ENCODE measurements at places on chromosomes 12 and 14.

GRCh38 chr12:67911789-67912188, 77.5 kb upstream of the IFNG-AS1 start:
- DNase-seq, result no peak

- no peak for DNase-seq
Observed at GRCh38 chr12:121568971-121569751, 11.7 kb downstream of the KDM2B start.

DNA sequence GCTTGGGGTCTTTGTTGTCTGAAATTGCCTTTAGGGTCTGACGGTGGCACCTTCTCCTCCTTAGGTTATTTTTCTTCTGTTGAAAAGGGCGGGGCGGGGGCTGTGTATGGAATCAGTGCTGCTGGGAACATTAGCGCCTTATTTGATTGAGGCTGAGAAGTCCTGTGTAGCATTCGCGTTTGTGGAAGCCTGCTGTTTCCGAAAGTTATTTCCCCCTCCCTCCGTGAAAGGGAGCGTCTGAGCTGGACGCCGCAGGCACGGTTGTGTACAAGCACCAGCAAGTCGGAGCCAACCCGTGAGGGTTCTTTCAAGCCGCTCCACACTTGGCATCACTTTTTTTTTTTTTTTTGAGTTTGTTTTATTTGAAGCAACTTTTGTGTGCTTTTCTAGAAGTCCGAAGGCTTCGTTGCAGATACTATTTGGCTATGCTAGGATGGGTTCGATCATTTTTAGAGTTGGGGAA, 1.1 kb downstream of the SYNE2 start:
- DNase-seq, result peak; percentile 72

- DNase-seq, result no peak
Observed at GRCh38 chr12:122389677-122390076, 32.8 kb downstream of the CLIP1 start.

GRCh38 chr14:68695326-68695768, 97.5 kb downstream of the ZFP36L1 start:
- DNase-seq, result peak; percentile 38

DNA sequence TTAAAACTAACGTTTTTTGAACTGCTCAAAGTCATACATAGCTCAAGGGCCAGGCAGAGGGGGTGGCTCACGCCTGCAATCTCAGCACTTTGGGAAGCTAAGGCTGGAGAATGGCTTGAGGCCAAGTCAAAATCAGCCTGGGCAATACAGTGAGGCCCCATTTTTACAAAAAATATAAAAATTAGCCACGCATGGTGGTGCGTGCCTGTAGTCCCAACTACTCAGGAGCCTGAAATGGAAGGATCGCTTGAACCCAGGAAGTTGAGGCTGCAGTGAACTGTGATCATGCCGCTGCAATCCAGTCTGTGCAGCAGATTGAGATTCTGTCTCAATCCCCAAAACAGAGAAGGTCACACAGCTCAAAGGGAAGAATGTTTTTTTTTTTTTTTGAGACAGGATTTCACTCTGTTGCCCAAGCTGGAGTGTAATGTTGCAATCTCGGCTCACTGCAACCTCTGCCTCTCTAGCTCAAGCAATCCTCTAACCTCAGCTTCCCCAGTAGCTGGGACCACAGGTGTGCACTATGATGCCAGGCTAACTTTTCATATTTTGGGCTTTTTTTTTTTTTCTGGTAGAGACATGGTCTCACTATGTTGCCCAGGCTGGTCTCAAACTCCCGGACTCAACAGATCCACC, 2.9 kb downstream of the RBM23 start:
- DNase-seq, result no peak

DNA sequence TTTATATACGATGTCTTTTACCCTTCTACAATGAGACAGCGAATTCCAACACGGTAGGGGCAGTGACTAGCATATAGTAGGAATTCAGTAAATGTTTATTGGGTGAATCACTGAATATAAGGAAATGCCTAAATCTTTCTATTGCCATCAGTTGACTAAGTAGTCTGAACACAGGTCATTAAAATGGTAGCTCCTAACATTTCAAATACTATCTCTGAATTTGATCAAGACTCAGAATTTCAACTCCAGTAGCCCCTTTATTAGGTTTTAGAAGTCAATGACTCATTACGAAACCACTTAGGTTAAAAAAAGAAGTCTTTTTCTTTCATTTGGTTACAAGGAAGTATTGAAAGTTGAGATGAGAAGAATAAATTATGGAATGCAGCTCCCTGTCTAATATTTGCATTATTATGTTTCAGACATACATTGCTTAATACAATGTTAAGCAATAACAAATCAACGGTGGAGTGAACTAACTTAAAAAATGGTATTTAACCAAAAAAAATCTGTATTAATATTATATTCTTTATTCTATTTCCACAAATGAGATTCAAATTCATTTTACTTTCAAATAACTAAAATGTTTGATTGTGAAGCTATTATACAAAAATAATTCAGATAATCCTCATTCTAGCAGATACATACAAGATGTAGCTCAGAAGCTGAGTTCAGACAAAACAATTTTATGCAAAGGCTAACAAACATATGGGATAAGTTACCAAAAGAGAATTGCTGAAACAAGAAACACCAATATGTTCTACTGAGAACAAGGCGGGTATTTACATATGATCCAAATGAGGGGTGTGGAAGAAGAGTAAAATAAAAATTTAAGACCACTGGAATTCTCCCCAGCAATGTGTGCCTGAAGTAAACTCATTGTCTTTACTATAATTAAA, 302.7 kb downstream of the CEP128 start:
- no peak for DNase-seq

DNA sequence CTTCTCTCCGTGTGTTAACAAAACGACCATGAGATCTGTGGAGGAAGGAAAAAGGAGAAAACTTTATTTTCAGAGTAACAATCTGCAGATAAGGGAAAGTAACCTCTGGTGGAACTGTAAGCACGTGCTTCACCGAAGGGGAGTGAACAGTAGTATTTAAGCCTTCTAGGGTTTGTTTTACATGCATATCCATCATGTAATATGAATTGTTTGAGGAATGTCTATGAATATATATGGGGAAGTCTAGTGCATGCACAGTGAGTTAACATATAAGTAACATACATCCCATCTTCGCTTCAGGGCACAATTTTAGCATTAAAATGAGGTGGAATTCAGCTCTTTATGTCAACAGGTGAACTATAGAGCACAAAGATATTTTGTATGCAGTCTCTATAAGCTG, 101.1 kb downstream of the FUT8 start:
- DNase-seq, result no peak

GRCh38 chr12:105948331-105948730, 190.4 kb downstream of the NUAK1 start:
- DNase-seq, result no peak

DNA sequence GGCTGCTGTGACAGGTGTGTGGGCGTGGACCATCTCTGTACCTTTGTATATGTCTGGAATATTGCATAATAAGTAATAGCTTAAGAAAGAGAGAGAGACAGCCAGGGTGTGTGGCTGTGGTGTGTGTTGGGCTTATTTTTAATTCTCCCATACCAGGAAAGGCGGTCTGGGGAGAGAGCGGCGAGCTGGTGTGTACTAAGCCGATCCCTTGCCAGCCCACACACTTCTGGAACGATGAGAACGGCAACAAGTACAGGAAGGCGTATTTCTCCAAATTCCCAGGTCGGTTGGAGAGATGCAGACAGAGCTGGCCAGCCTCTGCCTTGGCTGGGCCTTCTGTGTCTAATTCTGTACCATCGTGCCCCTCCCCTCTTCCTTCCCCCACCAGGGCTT, 63.9 kb downstream of the AACS start:
- DNase-seq, result no peak

DNA sequence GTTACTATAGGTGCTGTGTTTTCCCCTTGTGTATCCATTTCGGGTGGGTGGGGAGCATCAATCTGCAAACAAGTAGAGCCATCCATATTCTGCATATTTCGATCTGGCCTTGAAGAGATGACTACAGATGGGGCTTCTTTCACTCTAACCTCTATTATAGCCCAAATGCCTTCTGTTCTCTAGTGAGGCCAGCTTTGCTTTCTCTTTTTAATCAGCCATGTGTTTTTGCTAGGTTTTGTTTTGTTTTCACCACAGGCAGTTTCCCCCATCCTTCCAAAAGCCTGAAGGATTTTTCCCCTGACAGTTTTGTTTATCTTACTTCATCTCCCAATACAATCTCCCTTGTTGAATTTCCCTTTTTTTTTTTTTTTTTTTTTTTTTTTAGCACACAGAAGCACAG, 224.1 kb downstream of the BTG1 start:
- no peak for DNase-seq

DNA sequence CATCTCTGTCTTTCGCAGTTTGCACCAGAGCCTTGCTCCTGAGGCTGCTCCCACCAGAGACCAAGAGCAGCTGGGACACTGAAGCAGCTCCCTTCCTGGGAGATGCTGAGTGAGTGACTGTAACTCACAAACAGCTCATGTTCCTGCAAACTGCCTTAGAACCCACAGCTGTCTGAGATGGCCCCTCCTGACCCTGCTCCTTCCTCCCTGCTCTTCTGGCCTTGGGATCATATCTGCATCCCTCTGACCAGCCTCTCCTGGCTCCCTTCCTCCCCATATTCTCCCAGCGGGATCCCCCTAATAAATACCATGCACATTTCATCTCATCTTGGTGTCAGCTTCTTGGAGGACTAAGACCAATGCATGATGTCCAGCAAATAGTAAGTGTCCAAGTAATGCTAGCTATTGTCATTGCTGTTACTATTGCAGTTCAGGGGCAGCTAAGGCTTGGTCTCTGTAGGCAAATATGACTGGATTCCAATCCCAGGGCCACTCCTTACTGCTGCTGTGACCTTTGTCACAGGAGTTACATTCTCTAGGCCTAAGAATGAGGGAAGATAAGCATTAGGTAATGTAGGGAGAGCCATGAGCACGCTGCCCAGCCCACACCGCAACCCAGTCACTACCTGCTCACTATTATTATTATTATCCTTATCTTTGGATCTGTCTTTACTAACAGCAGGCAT, 47.9 kb downstream of the SYNE3 start:
- no peak for DNase-seq

DNA sequence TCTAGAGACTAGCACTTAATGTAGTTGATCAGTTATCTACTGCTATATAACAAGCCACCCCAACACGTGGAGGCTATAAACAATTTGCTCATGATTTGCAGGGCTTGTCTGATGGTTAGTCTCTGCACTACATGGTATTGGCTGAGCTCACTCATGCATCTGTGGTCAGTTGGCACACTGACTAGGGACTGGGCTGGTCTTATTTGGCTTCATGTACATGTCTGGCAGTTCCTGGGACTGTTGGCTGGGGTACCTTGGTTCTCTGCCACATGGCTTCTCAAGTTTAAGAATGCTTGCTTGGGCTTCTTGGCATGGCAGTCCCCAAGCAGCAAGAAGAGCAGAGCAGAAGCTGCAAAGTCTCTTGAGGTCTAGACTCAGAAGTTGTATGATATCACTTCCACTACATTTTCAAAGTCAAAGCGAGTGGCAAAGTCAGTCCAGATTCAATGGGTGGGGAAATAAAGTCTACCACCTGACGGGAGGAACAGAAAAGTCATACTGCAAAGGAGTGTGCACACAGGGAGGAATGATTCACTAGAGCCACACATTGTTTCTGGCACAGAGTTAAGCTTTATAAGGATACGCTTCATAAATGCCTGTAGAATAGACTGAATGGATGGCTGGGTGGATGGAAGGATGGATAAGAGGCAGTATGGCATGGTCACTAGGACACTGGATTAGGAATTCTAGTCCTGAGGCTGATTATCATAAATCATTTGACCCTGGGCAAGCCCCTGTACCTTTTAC, 44.8 kb upstream of the PTHLH start:
- no peak for DNase-seq

Data from CD4-positive, alpha-beta T cell treated with Interleukin-6 for 4 hours (primary cell).